Suprapubic skin (tissue), 4 donors: ENCODE measurements at places on chromosomes 13 and 19. TPM values are rescaled to one million over a fixed set of nuclear protein-coding genes. Genes with fewer than 3 reads are reported as not detected.

DNA sequence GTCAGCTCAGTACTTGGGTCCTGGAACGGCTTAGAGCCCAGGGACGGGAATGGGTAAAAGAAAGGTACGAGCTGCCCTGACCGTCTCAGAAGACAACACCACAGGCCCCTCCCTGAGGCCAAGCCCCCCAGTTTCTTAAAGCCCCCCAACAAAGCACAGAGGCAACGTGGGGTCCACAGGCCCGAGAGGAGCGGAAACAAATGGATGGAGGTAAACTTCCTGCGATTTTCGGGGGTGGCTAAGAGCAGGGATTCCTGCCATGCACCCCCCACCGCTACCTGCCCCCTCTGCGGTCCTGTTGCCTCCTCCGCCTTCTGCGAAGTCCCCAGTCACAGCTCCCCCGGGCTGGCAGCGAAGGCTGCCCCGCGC lies 48.2 kb downstream of the PTPRS start:
- no peak for DNase-seq

GRCh38 chr13:50119591-50119990 lies 104.3 kb downstream of the KCNRG start:
- DNase-seq: no peak

Gene CRX
- total RNA-seq: not detected

Gene SMARCA4
- 142 TPM for total RNA-seq

Gene ITGBL1
- 7.7 TPM for total RNA-seq

GRCh38 chr13:35512271-35512920 lies 35.9 kb upstream of the MAB21L1 start:
- no peak for DNase-seq

DNA sequence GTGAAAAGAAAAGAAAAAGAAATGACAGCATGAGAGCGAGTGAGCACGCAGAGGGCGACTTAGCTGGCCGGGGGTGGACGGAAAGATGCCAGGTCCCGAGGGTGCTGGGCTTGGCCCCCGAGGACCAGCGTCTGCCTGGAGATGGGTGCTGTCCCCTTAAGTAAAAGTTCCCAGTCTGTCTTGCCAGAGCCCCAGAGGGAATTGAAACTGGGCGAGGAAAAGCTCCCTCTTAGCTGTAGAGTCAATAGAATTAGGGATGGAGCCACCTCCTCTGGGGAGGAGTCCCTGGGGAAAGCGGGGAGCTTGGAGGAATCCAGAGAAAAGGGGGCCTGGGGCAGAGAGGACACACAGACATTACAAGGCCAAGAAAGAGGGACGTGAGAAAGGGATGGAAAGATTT lies 13.3 kb downstream of the BCAM start:
- no peak for DNase-seq

GRCh38 chr13:99974296-99974938 lies 2.9 kb upstream of the ZIC5 start:
- no peak for DNase-seq

Gene CERS1
- total RNA-seq: 0.68 TPM

Gene ZNF296
- total RNA-seq: 4.3 TPM
